ENCODE measurements at places on chromosomes 5 and 9. TPM values are rescaled to one million over a fixed set of nuclear protein-coding genes. Genes with fewer than 3 reads are reported as not detected.

- no peak for DNase-seq
Measured at GRCh38 chr5:33361781-33362180, 79.0 kb upstream of the TARS1 start.

- DNase-seq = no peak
Measured at GRCh38 chr5:56525113-56525512, 290.2 kb upstream of the MAP3K1 start.

DNA sequence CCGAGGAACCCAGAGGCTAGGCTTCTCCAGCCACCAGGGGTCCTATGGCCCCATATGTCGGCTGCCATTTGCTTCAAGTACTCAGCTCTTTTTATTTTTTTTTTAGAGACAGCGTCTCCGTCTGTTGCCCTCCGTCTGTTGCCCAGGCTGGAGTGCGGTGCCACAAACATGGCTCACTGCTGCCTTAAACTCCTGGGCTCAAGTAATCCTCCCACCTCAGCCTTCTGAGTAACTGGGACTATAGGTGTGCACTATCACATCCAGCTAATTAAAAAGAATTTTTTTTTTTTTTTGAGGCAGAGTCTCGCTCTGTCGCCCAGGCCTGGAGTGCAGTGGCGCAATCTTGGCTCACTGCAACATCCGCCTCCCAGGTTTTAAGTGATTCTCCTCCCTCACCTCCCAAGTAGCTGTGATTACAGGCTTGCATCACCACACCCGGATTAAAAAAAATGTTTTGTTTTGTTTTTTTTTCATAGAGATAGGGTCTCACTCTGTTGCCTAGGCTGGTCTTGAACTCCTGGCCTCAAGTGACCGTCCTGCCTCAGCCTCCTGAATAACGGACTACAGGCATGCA, 8.9 kb downstream of the CERCAM start:
- DNase-seq = no peak

The GLRA1 gene
- not detected for total RNA-seq
